ENCODE measurements at places on chromosomes 3 and 15.

GRCh38 chr15:39260791-39261190, 320.1 kb upstream of the THBS1 start:
- DNase-seq, result no peak

DNA sequence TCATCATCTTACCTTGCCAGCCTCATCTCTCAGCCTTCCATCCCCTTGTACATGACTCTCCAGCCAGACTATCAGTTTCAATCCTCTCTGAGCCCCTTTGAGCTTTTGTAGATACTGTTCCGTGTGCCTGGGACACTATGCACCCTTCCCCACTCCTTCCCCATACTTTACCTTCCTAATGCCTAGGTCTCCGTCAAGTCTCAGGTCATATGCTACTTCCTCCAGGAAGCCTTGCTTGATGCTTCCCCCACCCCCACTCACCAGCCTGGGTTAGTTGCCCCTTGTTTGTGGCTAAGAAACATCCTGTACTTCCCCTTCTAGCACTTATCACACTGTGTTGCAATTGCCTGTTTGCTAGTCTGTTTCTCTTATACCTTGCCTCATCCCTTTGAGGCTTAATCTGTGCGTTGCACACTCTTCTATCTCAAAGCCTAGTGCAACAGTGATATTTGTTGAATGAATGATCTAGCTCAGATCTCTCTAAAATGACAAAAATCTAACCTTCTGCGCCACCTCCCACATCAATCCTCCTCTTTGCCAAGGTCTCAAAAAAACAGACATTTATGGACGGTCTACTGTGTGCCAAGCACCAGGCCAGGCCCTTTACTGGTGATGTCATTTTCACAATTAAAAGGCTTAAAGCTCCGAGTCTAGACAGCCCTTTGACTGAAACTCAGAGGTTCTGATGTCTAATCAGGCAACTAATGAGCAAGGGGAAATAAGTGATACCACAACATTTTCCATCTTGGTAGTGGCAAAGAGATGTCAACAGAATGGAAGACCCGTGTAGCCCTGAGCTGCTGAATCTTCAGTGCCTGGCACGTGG, 6.5 kb upstream of the USP3 start:
- no peak for DNase-seq

DNA sequence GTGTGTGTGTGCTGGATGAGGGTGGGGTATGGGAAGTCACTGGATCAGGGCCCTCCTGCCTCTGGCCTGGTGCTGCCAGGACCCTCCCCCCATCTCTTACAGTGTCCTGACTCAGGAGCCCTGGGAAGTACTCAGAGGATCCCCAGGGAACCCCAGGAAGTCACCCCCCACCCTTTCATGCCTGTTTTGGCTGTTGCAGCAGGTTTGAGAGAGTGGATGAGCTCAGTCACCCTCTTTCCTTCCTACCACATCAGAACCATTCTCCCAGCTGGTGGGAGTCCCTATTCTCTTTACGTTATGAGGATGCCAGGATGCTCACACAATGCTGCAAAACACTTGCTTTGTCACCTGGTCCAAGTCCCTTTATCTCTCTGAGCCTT, 59.0 kb downstream of the BDH1 start:
- DNase-seq, result no peak

DNA sequence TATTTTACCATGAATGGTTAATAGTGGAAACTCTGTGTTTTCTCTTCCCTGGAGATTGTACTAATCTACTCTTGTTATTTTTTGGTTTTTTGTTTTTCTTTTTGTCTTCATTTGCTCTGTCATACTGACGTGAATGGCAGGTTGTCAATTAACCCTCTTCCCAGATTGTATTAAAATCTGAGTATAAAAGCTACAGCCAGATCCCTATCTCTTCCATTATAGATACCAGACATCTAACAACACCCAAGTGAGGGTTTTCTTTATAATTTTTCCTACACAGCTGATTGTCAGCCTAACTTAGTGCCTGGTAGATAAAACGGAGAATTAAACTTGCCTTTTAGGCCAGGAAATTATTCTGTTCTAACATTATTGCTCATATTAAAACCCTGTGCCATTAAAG, 162.6 kb downstream of the IL5RA start:
- DNase-seq, result no peak

DNA sequence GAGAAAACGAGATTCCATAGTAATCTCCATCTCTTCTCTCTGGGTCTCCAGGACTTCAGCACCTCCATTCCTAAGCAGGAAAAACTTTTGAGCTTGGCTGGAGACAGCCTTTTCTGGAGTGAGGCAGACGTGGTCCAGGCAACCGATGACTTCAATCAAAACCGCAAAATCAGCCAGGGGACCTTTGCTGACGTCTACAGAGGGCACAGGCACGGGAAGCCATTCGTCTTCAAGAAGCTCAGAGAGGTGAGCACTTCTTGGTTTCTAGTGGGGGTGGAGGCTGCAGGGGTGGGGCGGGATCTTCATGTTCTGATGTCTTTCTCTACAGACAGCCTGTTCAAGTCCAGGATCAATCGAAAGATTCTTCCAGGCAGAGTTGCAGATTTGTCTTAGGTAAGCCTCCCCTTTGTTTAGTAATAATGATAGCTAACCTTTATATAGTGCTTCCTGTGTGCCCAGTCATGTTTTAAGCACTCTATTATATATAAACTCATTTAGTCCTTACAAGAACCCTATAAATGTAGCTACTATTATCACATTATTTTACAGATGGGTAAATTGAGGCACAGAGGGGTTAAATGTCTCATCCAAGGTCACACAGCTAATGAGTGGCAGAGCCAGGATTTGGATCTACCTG, 35.0 kb upstream of the TATDN2 start:
- DNase-seq, result no peak

DNA sequence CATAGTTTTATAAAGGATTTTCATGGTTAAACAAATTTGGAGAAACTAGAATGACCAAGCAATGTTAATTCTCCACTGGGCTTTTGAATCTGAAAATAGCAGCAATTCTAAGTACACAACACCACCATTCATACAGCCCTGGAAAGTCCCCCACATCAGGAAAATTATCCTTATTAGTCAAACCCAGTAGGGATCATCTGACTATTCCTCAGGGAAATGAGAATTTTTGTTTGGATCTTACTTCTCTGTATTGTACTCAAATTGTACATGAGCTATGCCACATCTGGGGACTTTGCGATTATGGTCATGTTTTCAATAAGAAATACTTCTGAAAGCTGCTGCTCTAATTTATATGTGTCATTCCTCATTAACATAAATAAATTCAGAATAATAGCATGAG, 46.0 kb downstream of the RARB start:
- DNase-seq, result no peak

DNA sequence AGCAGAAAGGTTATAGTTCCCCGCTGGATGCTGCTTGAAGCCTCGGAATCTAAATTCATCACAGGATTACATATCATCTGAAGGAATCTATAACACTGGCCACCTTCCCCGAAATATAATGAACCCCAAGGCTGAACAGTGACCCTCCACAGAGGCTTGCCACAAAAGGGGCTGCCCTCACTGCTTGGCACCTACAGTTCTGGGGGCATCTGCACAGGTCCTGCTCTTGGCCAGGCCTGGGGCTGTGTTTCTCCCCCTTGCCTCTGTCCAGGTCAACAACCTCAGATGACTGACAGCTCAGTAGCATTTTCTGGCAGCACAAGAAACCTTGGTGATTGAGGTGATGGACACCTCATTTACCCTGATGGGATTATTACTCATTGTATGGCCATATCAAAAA, 1.5 kb upstream of the ADAMTS17 start:
- no peak for DNase-seq

DNA sequence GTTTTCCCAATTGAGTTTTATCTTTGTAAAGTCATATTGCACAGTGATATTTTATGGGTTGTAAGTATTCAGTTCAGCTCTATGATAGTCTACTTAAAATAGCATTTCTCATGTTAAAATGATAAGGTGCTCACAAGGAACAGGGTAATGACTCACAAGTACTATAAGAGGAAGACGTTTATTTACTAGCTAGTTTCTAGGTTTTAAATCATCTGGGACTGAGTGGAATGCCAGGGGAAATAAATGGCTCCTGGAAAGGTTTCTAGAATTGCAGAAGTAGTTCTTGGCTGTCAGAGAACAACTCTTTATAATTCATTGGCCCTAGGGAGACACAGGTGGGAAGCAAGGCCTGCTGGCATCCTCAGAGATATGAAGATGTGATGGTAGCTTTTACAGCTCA, 112.8 kb downstream of the CHDH start:
- DNase-seq, result no peak

DNA sequence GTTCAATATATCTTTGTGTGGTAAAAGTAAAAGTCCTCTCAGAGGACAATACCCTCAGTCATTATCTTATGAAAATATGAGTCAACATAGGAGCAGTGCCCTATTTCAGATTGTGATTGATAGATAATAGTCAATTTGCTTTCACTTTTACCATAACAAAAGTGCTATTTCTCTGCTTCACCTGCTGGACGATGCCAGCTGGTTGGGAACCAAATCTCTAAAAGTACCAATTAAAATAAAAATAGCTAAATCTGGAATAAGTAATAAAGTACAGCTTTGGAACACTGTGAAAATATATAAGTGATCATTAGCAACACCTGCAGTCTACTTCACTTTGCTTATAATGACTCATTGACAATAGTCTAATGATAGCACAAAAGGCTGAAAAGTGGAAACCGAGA, 390.3 kb upstream of the AGTR1 start:
- no peak for DNase-seq

- DNase-seq, result no peak
These were observed 302.8 kb downstream of the ROBO2 start for GRCh38 chr3:77342688-77343087.

Measured in activated naive CD4-positive, alpha-beta T cell (primary cell).